Dermis blood vessel endothelial cell (primary cell): ENCODE measurements at places on chromosomes 12 and 14.

- DNase-seq: peak; percentile 79
Measured at GRCh38 chr14:22084393-22085281, 411.0 kb upstream of the OR4E1 start.

DNA sequence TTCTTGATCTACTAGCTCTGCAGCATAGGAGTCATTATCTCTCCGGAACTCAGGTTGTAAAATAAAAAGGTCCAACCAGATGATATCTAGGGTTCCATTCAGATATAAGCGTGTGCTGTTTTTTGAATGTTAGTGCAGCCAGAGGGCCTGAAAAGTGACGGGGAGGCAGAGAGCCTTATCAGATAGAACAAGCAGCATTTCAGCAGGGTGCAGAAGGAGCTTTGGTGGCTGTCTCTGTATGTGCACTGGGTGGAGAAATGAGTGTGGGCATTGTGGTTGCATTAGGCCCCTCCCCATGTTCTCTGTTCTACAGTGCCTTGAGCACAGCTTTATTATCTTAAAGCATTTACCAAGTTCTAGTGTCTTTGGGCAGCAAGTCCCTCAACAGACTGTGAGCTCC, 275.1 kb downstream of the NRXN3 start:
- no peak for DNase-seq

- no peak for DNase-seq
Measured at GRCh38 chr12:47281667-47282171, 202.0 kb upstream of the AMIGO2 start.

- DNase-seq: no peak
Measured at GRCh38 chr14:100147691-100148464, 11.6 kb downstream of the DEGS2 start.

DNA sequence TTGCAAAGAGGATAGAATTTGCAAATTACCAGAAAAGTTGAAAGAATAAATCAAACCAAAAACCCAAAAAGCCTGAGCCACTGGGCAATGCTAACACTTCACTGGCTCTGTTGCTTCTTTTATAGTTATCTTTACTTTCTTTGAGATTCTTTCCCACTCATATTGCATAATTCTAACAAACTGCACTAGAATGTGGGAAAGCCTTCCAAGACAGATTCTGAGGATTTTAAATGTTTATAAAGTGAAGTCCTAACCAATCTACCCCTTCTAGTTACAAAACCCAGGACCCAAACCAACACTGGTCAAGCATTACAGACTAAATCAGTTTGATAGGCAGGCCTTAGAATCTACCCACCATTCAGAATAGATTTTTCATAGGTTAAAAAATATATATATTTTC, 150.9 kb downstream of the MED13L start:
- no peak for DNase-seq
